ENCODE measurements at places on chromosomes 6 and 20.

DNA sequence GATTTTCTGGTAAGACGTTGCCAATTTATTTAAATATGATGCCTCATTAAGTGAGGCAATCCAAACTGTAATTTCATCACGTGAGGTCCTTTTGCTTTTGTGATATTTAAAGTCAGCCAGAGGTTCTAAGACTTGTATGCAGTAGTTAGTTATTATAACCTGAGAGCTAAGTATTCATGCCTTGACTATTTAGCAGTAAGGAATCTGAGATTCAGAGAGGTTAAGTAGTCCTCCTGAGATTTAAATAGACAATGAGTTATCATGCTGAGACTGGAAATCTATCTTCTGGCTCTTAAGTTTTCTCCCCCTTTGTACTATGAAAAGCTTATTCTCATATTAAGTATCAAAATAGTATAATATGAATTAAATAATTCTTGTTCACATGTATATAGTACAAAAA lies 158.0 kb downstream of the UTRN start:
- no peak for DNase-seq
- H3K36me3 ChIP-seq, result peaks cover 48% of the 10 kb centered on the region
- H3K27ac ChIP-seq, result no peak overlapping the region

DNA sequence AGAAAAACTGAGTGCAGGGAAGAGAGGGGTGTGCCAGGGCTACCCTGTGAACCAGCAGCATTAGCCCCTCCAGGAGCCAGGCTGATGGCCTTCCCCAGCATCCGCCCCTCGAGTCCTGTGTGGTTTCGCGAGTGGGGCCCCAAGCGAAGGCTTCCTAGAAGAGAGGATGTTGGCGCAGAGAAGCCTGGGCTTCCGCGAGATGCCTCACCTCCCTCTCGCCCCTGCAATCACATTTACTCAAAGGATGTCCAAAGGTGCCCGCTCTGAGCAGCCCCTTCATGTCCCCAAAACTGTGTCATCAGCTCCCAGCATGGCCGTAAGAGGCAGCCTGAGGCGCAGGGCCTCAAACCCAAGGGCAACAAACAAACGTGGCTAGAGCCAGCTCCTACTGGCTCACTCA lies 111.7 kb downstream of the PREX1 start:
- peak overlapping the region; percentile 35 for H3K4me3 ChIP-seq
- peak overlapping the region; percentile 91 for H3K27ac ChIP-seq
- peak; percentile 66 for DNase-seq
- H3K36me3 ChIP-seq, result peaks cover 6% of the 10 kb centered on the region

DNA sequence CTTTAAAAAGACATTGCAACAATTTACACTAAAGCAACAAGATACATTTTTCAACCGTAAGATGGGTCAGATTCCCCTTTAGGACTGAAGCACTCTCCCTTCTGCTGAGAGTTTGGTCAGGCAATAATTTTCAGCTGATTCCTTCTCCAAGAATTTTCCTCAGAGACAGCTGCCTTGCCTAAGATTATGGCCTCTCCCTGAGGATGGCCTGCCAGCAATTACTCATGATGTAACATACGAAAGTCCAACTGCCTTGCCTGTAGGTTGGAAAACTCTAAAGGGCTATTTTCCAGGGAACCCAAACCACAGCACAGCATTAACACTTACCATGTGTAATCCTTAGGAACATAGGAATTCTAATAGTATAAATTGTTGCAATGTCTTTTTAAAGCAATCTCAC lies 229.1 kb upstream of the FLRT3 start:
- no peak overlapping the region for H3K4me3 ChIP-seq
- no peak overlapping the region for H3K27ac ChIP-seq
- no peaks in the 10 kb centered on the region for H3K4me1 ChIP-seq
- no peak for DNase-seq
- H3K27me3 ChIP-seq, result no peaks in the 10 kb centered on the region

- no peak overlapping the region for H3K27ac ChIP-seq
- H3K4me3 ChIP-seq, result no peak overlapping the region
- H3K36me3 ChIP-seq, result no peaks in the 10 kb centered on the region
- no peak for DNase-seq
- H3K27me3 ChIP-seq, result peaks cover 5% of the 10 kb centered on the region
Observed at GRCh38 chr20:50309280-50309763, 118.7 kb downstream of the CEBPB start.

- H3K36me3 ChIP-seq, result no peaks in the 10 kb centered on the region
- no peaks in the 10 kb centered on the region for H3K4me1 ChIP-seq
- H3K27ac ChIP-seq, result no peak overlapping the region
- DNase-seq, result no peak
Observed at GRCh38 chr20:6495907-6496306, 271.6 kb upstream of the BMP2 start.

Data from activated CD4-positive, alpha-beta T cell treated with anti-CD3 and anti-CD28 coated beads for 36 hours (primary cell).